Stimulated activated naive CD4-positive, alpha-beta T cell treated with Interleukin-2 at 50 U/mL for 16 hours (primary cell): ENCODE measurements at places on chromosomes 6 and 20.

- DNase-seq, result no peak
These were observed 54.2 kb downstream of the FAXC start for GRCh38 chr6:99295276-99295675.

GRCh38 chr6:26322645-26323482 lies 42.1 kb upstream of the BTN3A2 start:
- DNase-seq, result peak; percentile 47

GRCh38 chr6:1917626-1918371 lies 308.1 kb downstream of the FOXC1 start:
- DNase-seq, result peak; percentile 4

DNA sequence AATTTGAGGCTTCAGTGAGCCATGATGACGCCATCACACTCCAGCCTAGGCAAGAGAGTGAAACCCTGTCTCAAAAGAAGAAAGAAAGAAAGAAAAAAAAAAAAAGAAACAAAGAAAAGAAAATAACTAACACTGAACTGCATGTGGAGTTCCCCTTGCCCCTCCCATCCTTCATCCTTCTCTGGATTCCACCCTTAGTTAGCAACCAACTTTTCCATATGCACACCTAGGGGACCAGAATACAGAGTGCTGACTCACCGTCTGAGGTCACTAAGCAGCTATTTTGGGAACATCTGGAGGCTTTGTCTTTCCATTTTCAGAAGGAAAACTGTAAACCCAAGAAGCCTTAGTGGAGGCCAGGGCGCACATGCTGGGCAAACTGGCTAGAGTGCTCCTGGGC lies 257.4 kb downstream of the MAFB start:
- DNase-seq, result no peak

- DNase-seq, result no peak
These were observed 223.2 kb upstream of the TSHZ2 start for GRCh38 chr20:52748990-52749389.

- DNase-seq, result no peak
These were observed 57.5 kb downstream of the FOXC1 start for GRCh38 chr6:1667012-1667804.

- no peak for DNase-seq
These were observed 10.9 kb downstream of the SNX5 start for GRCh38 chr20:17957505-17958363.

DNA sequence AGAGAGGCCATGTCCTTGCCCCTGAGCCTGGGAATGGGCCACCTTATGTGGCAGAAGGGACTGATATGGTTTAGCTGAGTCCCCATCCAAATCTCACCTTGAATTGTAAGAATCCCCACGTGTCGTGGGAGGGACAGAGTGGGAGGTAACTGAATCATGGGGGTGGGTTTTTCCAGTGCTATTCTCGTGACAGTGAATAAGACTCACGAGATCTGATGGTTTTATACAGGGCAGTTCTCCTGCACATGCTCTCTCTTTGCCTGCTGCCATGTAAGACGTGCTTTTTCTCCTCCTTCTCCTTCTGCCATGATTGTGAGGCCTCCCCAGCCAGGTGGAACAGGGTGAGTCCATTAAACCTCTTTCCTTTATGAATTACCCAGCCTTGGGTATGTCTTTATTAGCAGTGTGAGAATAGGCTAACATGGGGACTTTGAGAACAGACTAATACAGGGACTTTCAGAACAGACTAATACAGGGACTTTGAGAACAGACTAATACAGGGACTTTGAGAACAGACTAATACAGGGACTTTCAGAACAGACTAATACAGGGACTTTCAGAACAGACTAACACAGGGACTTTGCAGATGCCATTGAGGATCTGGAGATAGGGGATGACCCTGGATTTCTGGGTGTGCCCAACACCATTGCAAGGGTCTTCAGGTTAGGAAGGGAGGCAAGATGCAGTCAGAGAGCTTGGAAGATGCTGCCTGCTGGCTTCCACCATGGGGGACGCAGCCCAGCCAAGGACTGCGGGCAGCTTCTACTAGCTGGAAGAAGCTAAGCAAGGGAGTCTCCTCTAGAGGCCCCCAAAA lies 86.9 kb downstream of the RAMACL start:
- peak; percentile 4 for DNase-seq

DNA sequence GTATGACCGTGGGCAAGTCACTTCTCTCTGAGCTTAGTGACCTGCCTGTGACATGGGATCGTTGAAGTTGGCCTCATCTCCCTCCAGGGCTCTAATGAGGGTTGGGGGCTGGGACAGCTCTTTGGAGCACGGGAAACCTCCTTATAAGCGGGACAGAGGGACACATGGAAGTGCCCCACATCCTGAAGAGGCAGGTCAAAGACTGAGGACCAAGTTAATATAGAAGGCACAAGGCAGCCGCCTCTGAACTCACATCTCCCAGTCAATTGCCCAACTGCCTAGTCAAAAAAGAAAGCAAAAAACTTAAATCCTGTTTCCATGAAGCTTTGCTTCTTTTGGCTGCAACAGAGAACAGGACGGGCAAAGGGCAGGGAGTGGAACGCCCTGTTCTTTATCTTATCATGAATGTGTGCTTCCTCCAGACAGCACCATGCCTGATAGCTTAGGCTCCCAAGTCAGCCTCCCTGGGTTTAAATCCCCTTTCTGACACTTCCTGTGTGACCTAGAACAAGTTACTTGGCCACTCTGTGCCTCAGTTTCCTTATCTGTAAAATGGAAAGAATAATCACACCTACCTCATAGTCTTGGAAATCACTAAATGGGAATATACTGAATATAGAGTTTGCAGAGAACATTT lies 27.1 kb downstream of the LBP start:
- DNase-seq, result no peak
